ENCODE measurements at places on chromosomes 12 and 14.

GRCh38 chr14:20657216-20658211, 16.0 kb upstream of the OR6S1 start:
- no peak for DNase-seq

GRCh38 chr14:34873589-34874385, 1.4 kb downstream of the BAZ1A start:
- peak; percentile 81 for DNase-seq

- DNase-seq = no peak
Measured at GRCh38 chr12:22082190-22082701, 36.2 kb downstream of the CMAS start.

- no peak for DNase-seq
Measured at GRCh38 chr14:72186523-72186922, 254.3 kb downstream of the RGS6 start.

GRCh38 chr12:53048033-53048779, 1.7 kb upstream of the TNS2 start:
- DNase-seq = peak; percentile 70

GRCh38 chr12:52791271-52792184, 4.4 kb downstream of the KRT3 start:
- no peak for DNase-seq

- peak; percentile 64 for DNase-seq
Measured at GRCh38 chr14:80211153-80212022, at the start of gene DIO2. DIO2 (minus strand) TSS chr14:80211504; CDS start chr14:80211472, 32 bp downstream.

- DNase-seq = peak; percentile 53
Measured at GRCh38 chr12:107436376-107436775, 249.2 kb upstream of the PWP1 start.

DNA sequence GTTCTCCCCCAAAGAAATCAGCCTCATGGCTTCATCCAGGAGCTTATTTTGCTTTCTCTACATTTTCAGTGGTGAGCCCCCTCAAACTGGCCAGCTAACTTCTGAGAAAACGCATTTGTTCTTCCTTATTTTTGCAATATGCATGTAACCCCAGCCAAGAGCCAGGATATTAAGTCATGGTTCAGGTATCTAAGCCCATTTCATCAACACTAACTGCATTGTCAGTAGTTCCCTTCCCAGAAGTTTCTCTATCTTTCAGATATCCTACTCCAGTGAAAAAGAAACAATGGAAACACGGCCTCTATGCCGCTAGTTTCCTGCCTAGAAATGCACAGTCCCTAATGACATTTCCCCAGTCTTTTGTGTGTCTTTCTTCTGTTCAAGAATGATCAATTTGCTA, 102.8 kb upstream of the RASSF8 start:
- DNase-seq = peak; percentile 17

DNA sequence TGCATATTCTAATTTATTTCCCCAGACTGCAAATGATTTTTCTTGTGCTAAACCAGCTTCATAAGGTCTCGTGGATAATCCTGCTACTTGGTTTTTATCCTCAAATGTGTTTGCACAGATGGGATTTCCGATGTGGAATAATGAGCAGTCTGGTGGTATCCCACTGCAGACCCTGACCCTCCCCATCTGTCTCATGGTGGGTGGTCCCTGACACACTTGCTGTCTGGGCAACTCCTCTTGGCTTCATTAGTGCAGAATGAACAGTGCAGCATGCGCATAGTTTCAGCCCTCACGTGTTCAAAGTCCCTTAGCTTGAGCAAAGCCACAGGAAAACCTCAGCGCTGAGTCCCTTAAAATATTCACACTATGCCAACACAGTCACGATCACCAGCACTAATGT, 996.5 kb downstream of the AACS start:
- DNase-seq = no peak

DNA sequence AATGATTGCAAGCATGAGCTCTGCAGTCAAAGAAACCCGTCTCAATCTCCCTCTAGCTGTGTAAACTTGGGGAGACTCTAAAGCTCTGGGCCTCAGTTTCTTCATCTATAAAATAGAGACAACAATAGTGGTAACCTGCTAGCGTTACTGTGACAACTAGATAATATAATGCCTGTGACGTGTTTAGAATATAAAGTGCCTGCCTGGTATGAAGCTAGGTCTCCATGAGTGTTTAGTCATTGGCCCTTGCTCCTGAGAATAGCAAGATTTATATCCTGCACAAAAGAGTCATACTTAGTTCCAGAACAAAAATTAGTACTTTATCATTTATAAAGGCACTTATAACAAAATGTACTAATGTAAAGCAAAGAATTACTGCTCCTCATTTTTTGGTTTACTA, 8.8 kb upstream of the DCP1B start:
- DNase-seq = no peak

DNA sequence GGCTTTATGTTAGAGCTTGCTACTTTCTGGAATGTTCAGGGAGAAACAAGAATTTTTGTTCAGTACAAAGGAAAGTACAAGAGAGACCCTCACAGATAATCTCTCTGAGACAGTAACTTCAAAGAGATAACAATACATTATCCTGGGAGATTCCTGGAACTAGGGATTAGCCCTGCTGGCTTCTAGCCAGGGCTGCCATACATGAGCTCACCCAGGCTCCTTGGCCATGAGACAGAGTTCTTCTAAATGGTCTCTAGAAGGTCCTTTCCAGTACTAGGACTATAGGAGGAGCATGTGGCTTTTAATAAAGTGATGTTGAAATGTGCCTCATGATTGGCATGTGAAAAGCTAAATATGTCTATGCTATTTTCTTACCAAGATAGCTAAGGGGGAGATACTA, 342.5 kb downstream of the EMP1 start:
- no peak for DNase-seq

- peak; percentile 70 for DNase-seq
Measured at GRCh38 chr12:12018454-12018853, 52.3 kb upstream of the BCL2L14 start.

GRCh38 chr12:100165356-100165755, 22.7 kb upstream of the BLTP3B start:
- DNase-seq = no peak

GRCh38 chr12:131000000-131000486, 46.3 kb downstream of the ADGRD1 start:
- DNase-seq = no peak

DNA sequence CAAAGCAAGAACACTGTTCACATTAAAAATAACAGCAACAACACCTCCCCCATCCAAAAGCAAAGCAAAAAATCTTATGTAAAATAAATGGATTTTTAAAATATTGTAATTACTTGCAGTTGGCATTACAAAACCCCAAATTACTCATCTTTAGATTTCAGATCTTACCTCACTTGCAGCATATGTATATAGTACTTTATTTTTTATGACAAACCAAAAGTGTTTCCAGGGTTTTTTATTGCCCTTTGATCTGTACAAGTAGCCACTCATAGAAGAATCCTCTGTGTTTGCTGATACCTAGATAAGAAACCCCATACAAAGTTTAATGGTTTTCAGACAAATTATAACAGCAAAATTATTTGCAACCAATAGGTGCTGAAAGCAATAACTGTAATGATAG, 12.2 kb upstream of the NR2C1 start:
- DNase-seq = no peak

GRCh38 chr12:47361389-47362021, 281.7 kb upstream of the AMIGO2 start:
- DNase-seq = no peak

- DNase-seq = no peak
Measured at GRCh38 chr14:93825235-93825553, 36.9 kb upstream of the PRIMA1 start.

DNA sequence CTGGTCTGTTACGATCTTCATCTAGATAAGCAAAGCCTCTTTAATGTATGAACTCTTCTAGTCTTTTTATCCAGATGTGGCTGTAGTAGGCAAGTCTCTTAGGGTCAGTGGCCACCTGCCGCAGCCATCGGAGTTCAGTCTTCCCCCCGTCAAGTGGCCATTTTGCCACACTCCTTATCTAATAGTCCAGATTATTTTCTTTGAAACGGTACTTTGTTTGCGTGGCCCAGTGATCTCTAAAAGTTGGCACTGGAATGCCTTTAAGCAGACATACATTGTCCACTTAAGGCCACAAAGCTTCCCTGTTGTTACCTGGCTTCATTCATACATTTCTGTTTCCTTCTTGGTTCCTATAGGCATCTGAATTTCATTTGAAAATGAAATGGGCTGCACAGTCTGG, 36.0 kb upstream of the BMAL2 start:
- no peak for DNase-seq

DNA sequence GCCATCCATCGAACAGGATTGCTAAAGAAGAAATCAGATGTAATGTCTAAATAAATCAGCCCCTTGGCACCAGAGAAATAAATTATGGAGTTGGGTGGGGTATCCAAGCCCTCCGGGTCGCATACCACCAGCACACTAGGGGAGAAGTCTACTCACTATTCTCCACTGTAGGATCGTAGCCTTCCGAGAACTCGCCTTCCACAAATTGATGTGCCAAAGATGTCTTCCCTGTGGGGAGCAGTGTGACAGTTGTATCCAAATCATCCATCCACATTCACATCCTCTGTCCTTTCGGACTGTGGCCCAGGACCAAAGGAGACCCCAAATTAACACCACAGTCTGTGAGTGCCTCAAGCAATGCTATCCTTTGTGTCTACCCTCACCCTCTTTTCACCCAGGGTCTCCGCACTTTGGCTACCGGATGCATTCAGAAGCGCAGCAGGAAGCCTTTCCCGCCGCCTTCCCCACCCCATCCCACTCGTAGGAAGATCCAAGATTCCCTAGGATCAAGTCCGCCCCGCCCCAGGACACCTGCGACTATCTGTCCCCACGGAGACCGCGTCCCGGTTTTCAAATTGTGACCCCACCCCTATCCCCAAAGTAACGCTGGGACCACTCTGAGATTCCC, 786 bp downstream of the RHEBL1 start:
- no peak for DNase-seq

DNA sequence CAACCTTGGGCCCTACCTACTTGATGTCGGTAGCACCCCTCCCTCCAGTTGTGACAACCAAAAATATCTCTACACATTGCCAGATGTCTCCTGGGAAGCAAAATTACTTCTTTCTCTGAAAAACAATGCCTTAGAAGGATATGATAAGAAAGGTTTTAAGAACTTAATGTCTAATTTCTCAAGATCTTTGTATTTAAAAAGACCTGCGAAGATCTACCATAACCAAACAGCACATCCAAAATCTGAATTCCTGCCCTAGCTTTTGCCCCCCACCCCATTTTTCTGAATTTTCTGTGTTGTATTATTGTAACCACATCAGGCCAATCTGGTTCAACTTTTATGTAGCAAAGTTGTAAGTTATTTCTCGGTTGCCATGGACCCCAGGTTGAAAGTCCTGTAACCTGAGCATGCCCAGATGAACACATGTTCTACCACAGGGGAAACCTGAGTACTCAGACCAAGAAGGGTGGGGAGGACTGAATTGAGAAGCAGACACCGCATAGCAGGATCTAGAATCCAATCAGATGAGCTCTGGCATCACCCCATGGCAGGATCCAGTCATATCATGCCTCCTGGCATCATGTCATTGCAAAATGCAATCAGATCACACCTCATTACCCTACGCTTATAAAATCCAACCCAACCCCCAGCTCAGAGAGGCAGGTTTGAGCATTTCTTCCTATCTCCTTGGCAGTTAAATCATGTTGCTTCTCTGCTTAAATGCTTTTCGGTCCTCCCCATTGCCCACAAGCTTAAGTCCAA, 8.7 kb downstream of the TMEM253 start:
- no peak for DNase-seq

GRCh38 chr14:96662116-96662970, 134.8 kb upstream of the VRK1 start:
- no peak for DNase-seq

DNA sequence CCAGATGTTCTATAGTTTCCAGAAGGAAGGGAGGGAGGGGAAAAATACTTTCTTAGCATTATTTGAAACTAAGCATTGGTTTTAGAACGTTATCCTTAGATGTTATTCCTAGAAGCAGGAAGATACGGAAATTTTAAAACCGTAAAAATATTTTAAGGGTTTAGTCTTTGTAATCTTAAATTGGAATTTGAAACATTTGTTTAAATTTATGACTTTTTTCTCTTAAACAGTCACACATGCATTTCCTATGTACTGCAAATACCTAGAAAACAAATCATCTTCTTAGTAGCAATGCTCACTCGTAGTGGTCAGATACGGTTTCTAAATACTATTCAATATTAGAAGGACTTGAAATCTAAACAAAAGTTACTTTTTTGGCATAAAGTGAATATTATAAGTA, 282.0 kb downstream of the ERC1 start:
- peak; percentile 34 for DNase-seq

- peak; percentile 38 for DNase-seq
Measured at GRCh38 chr14:58362798-58363412, 32.8 kb upstream of the TOMM20L start.

GRCh38 chr14:68247274-68247673, 427.7 kb downstream of the RAD51B start:
- no peak for DNase-seq

- DNase-seq = no peak
Measured at GRCh38 chr12:1173781-1174617, 183.0 kb downstream of the ERC1 start.

GRCh38 chr14:77276295-77276935, 5.4 kb upstream of the NGB start:
- DNase-seq = no peak

- peak; percentile 27 for DNase-seq
Measured at GRCh38 chr12:102675672-102676071, 195.3 kb upstream of the IGF1 start.

DNA sequence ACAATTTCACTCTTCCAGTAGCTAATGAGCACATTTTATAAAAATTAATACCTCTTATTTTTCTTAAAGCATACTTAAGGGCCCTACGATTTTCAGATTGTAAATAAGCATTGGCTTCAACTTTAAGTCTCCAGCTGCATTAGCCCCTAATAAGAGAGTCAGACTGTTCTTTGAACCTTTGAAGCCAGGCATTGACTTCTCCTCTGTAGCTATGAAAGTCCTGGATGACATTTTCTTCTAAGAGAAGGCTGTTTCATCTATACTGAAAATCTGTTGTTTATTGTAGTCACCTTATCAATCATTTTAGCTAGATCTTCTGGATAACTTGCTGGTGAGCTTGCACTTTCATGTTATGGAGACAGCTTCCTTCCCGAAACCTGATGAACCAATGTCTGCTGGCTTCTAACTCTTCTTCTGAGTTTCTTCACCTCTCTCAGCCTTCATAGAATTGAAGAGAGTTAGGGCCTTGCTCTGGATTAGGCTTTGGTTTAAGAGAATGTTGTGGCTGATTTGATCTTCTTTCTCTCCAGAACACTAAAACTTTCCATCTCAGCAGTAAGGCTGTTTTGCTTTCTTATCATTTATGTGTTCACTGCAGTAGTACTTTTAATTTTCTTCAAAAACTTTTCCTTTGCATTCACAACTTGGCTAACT, 377.1 kb upstream of the RGS6 start:
- no peak for DNase-seq

GRCh38 chr12:13146336-13146938, 43.0 kb upstream of the GSG1 start:
- peak; percentile 59 for DNase-seq

- no peak for DNase-seq
Measured at GRCh38 chr12:56299308-56299852, 750 bp downstream of the CS start.

DNA sequence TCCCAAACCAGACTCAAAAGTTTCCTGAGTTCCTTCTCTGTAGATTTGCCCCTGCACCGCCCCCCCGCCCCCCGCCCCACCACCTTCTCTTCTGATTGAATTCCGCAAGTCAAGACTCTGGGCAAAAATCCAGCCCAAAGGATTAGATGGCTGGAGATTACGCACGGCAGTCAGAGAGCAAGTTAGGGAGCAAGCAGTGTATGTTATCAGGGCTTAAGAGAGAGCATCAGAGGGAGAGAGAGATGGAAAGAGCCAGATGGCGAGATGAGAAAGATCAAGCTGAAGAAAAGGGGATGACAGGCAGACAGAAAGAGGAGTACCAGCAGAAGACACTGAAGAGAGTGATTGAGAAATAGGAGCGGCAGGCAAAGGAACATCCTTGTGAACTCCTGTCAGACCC, 13.9 kb upstream of the ANKRD33 start:
- no peak for DNase-seq

Measured in adipocyte (in vitro differentiated cells).